ENCODE measurements at places on chromosomes 13 and 19.
A peak's percentile ranks its signal among the peaks of the same experiment; 100 is the strongest.

DNA sequence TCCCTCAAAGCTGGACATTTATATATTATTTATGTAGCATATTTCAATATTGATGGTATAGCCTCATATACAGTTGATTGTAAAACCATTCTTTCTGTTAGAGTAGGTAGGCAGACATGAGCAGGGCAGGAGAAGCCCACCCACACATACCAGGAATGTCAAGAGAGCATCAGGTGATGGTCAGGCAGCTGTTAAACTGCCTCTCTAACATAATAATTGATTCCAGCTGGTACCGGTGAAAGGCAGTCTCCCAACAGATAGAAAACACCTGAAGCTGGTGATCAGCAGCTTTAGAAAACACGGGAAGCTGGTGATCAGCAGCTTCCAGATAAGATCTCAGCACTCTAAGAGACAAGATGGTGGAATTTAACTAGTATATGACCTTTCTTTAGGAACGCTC is 132.9 kb downstream of the SLITRK6 start:
- no peak for DNase-seq

- no peak for DNase-seq
Observed at GRCh38 chr19:9306443-9306842, 3.2 kb downstream of the ZNF699 start.

- peak; percentile 99 for DNase-seq
Observed at GRCh38 chr19:2702170-2703076, at the start of gene GNG7. Gene GNG7, minus strand, starts transcription at chr19:2702694. Its CDS starts 182,006 bp downstream, at chr19:2520688.

GRCh38 chr19:14103310-14103709 is 12.8 kb upstream of the SAMD1 start:
- DNase-seq, result no peak

DNA sequence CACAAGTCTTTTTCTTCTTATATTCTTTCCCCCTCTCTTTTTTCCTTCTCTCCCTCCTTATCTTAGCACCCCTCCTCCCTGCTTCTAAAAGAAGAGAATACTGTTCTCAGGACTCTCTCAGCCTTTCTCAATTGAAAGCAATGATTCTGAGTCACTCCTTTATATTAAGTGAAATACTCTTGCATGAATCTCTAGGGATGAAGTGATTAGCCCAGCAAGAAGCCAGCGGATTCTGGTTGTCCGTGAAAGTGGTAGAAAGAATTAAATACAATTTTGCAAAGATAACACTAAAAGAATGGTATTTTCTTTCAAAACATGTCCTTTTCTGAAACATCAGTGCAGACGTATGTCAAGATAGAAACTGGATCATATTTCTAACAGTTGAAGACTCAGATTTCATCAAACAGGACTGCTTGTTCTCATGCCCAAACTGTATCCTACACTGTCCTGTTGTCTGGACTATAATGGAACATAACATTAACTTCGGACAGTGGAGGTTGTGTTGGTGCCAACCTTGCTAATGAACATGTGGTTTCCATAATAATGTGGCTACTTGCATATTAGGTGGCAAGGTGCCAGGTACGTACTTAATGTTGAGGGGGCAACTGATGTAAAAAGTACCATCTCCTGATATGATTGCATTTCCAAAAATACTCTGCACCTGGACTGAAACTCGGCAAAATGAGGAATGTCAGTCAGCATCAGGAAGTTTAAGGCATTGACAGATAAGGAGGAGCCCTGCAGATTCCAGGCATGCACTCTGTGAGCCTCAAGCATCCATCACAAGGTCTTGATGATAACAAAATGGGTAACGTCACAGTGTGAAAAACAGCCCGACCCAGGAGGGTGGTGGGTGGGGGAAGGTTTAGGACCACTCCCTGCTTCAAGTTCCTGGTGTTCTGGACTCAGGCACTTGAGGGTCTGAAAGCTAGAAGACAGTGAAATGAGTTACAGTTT is 357.2 kb downstream of the DLEU7 start:
- DNase-seq, result no peak

GRCh38 chr19:42378225-42379215 is 11.6 kb downstream of the CNFN start:
- no peak for DNase-seq

DNA sequence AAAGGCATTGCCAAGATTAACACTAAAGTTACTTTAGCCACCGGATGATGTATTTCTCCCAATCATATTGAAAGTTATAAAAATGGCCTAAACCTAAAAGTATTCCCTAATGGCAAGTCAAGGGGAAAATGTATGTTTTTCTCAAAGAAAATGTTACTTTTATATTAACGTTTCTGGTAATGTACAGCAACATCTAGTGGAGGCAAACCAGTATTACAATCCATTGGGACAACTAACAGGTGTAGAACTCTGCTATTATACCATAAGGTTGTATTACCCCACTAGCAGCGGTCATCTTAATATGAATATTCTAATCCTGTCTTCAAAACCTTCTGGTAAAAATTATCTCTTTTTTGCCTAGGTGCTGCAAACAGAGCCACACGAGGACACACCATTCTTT is 69.2 kb downstream of the ZNF100 start:
- DNase-seq, result no peak

DNA sequence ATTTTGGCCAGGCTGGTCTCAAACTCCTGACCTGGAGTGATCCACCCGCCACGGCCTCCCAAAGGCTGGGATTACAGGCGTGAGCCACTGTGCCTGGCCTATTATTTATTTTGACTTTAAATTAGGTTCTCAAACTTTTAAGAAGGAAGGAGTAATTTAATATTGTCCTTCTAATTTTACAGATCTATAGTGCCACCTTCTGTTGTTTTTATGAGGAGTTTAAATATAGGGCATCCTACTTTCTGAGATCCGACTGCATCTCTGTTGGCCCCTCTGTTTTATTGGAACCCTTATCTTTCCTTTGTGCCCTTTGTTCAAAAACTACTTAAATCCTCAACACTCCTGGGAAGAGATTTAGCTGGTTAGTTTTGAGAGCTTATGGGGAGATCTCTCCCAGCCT is 25.4 kb upstream of the ZMYM5 start:
- DNase-seq, result no peak

GRCh38 chr19:38277549-38277948 is 13.2 kb downstream of the SPINT2 start:
- DNase-seq, result no peak

DNA sequence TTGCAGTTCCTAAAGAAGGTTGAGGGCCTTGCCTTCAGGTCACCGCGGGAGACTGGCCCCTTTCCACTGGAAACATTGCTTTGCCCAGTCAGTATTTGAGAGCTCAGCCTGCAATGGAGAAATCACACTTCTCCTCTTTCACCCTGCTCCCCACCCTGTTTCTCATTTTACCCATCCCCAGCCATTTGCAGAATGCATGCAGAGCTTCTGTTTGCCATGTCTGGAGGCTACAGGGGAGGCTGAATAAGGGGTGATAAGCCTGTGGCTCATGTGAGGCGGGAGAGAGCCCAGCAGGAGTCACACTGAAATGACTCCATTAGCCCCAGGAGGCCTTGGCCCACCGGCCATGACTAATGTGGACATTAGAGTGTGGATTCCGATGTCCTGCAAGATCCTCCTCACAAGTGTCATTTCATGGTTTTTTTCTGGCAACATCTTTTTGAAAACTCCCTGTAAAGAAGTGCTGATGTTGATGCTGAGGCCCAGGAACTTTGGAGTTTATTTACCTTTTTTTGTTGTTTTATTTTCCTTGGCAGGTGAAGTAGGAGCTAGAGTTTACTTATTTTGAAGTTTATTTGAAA is 6.3 kb downstream of the SPINT2 start:
- DNase-seq, result no peak

GRCh38 chr13:23898101-23898500 is 799 bp upstream of the C1QTNF9B start:
- no peak for DNase-seq

- no peak for DNase-seq
Observed at GRCh38 chr19:42156571-42156970, 24.3 kb upstream of the POU2F2 start.

DNA sequence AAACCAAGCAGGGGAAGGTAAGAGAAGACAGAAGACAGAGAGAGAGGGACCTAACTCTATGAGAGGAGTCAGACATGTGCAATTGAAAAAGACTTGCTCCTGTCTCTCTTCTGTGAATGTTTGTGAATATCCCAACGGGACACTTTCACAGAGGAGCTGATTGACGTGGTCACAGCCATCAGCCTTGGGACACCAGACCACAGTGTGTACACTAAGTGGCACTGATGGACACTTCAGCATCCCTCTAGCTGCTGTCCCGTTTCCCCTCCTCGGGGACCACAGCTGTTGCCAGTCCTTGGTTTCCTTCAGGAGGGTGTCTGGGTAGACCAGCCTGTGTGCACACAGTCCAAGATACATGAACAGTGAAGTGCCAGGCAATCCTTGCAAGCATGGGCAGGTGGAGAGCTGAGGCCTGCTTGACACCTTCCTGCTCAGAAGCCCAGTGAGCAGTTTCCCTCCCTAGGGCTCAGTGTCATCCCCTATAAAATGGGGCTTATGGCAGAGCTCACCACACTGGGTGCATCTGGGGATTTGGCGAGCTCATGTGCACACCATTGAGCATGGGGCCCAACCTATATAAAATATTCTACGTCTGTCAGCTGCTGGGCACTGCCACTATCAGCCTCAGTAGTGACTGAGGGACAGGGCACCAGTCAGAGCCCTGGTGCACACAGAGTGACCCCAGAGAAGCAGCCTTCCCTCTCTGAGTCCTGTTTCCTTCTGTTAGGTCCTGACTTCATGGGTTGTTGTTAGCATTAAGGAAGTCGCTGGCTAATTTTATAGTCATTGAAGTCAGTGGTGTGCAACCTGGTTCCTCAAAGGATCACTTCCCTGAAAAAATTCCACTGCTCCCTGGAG is 4.3 kb upstream of the USF2 start:
- DNase-seq, result no peak

DNA sequence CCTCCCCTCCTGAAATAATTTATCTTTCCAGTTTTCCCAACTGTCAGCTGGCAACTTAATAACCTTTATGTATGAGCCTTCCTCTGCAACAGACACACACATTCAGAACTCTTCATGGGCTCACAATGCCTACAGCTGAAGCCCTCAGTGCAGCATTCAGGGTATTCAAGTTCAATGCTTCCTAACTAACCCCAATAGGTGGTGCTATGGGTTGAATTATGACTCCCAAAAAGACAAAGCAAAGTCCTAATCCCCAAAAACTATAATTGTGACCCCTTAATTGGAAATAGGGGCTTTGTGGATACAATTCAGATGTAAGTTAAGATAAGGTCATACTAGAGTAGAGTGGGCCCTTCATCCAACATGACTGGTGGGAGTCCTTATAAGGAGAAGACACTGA is 202.2 kb downstream of the SUCLA2 start:
- no peak for DNase-seq

- no peak for DNase-seq
Observed at GRCh38 chr19:12159773-12160414, 3.0 kb upstream of the ZNF136 start.

GRCh38 chr13:101575581-101575980 is 123.1 kb downstream of the ITGBL1 start:
- DNase-seq, result no peak

- DNase-seq, result no peak
Observed at GRCh38 chr19:44371815-44372480, 15.5 kb upstream of the ZNF112 start.

GRCh38 chr13:105928048-105928447 is 607.4 kb downstream of the EFNB2 start:
- DNase-seq, result no peak

DNA sequence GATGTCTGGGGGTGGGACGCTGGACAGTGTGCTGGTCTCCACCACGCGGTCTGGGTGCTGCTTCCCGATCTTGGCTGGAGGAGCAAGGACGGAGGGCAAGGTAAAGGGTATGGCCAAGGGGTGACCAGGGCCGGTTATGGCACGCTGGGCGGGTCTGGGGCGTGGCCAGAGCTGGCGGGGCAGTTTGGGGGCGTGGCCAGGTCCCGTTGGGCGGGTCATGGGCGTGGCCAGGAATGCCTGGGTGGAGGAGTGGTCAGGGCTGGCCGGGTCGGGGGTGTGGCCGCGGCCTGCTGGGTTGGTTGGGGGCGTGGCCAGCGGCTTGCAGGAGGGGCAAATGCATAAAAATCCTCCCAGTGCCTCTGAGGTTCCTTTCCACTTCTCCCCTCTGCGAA is 19.2 kb downstream of the GPX4 start:
- DNase-seq, result peak; percentile 98

- DNase-seq, result peak; percentile 77
Observed at GRCh38 chr19:35549174-35549788, 3.9 kb downstream of the TMEM147 start.

DNA sequence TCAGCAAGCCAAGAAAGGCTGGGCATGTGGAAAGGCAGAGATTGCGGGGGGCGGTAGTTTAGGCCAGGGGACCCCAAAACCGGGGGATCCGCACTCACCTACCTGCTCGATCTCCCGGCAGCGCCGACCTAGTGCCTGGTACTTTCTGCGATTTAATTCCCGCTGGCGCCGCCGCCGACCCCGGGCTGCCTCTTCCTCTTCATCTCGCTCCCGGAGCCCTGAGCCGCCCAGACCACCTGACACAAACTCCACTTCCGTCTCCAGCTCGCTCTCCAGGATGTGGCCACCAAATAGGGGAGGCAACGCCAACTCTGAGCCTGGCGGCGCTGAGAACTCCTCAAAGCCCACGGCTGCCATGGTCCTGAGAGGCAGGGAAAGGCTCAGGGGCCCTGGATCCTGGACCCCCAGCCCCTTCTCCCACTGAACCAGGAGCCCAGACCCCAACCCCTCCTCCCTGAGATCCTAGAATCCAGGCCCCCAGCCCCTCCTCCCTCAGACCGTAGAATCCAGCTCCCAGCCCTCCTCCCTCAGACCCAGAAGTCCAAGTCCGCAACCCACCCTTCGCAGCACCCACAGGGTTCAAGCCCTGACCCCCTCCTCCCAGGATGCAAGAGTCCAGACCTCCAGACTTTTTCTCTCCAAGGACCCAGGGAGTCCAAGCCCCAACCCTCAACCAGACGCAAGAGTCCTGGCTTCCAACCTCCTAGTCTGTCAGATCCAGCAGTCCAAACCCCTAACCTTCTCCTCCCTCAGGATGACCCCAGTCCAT is 933 bp downstream of the TFPT start:
- DNase-seq, result no peak

DNA sequence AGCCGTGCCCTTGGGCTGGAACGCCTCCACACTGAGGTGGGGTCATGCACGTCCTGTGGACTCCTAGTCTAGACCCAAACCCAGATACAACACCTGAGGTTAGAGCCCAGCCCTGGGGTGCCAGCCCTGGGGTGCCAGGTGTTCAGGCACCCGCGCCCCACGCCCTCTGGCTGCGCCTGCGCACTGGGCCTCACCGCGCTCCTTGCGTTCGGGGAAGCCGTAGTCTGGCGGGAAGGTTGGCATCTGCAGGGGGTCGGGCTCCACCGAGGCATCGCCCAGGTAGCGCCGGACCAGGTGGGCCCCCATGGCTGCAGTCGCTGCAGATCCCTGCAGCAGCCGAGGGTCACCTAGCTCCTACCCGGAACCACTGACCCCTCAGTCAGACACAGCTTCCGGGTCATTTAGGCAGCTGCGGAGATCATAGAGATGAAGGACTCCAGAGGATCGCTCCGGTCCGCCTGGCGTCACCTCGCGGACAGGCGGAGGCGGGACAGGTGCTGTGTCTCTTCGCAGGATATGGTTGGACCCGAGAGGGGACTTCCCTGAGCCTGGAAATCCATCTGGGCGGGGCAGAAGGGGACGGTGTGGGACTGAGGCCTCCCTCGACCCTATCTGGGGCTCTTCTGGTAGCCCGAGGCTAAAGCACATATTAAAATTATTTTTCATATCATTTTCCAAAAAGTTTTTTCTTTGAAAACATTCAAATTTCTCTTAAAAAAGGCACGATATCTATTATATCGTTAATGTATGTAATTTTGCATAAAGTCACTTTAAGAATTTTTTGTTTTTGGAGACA is at the start of gene NDUFB7:
Gene NDUFB7 (minus strand): TSS at position 372 of the 796 bp plus-strand sequence. CDS start 66 bp downstream, at position 306.
- DNase-seq, result peak; percentile 90

GRCh38 chr19:51698296-51698695 is 5.2 kb downstream of the SPACA6 start:
- DNase-seq, result no peak

Measured in HEK293T (cell line).